ENCODE measurements at places on chromosomes 3 and 15. TPM values are rescaled to one million over a fixed set of nuclear protein-coding genes. Genes with fewer than 3 reads are reported as not detected.

Gene GRIP2
- not detected for total RNA-seq

Gene TJP1
- total RNA-seq = 68.9 TPM

Gene ARPIN
- total RNA-seq = 12.8 TPM

Gene CAPN7
- total RNA-seq = 15.2 TPM

Gene PLA1A
- total RNA-seq = 4.8 TPM

Gene FBXO40
- total RNA-seq = not detected

Gene RGMA
- total RNA-seq = not detected
